Activated T-helper 1 cell treated with anti-CD3 and anti-CD28 coated beads, Interleukin-12 subunit alpha, Interleukin-12 subunit beta, Interleukin-2, Interleukin-4 antibody, amounts not matched to agents 30 ng/mL and 10 ng/mL and 1 ng/mL, durations not matched to agents 14 hours and 24 hours and 36 hours (primary cell): ENCODE measurements at places on chromosomes 5 and 9. TPM values are rescaled to one million over a fixed set of nuclear protein-coding genes. Genes with fewer than 3 reads are reported as not detected.

Gene PCDHGC5
- not detected in 2 replicates for total RNA-seq

- no peak for DNase-seq
- no peaks in the 10 kb centered on the region for H3K36me3 ChIP-seq
- H3K27me3 ChIP-seq: no peaks in the 10 kb centered on the region
- no peak overlapping the region for H3K4me3 ChIP-seq
- no peak overlapping the region for H3K27ac ChIP-seq
- peaks cover 14% of the 10 kb centered on the region for H3K4me1 ChIP-seq
These were observed 60.5 kb downstream of the BARX1 start for GRCh38 chr9:93894691-93895079.

Gene ENTPD2
- total RNA-seq: not detected in 2 replicates

DNA sequence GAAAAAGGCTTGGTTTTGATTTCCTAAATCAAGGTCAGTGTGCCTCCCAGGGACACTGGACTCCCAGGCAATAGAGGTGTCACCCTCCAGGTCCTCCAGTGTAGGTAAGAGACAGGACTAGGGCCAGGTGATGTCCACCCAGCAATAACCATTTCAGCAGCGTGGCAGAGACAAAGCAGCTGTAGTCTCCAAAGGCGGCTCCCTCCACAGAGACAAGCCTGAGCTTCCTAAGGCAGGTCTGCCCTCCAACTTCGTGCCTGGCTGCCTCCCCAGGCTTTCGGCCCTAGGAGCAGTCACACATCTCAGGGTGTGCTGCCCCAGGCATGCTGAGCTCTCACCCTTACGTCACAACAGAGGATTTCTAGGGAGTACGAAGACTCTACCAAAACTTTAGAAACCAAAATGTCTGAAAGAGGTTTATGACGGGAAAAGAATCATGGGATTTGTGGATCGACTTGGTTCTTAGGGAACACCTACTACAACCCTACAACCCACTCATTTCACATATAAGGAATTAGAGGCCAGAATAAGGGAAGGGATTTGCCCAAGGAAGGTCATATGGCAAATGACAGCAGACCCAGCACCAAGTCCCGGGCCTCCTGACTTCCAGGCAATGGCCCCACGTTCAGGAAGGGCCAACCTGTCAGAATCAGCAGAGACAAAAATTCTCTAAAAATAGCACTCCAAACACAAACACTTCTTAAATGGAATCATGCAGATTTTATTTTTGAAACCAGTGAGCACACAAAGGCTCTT lies 105.5 kb downstream of the KLHL3 start:
- H3K4me3 ChIP-seq: no peak overlapping the region
- no peaks in the 10 kb centered on the region for H3K4me1 ChIP-seq
- H3K36me3 ChIP-seq: no peaks in the 10 kb centered on the region
- DNase-seq: no peak
- H3K27ac ChIP-seq: no peak overlapping the region
- H3K27me3 ChIP-seq: no peaks in the 10 kb centered on the region

GRCh38 chr9:128409978-128410377 lies 10.7 kb upstream of the CERCAM start:
- peaks cover 37% of the 10 kb centered on the region for H3K27me3 ChIP-seq
- no peaks in the 10 kb centered on the region for H3K4me1 ChIP-seq
- no peak for DNase-seq
- H3K36me3 ChIP-seq: no peaks in the 10 kb centered on the region
- H3K27ac ChIP-seq: no peak overlapping the region

Gene FGFR4
- 1.2 and 1.4 TPM in 2 replicates for total RNA-seq

Gene PCDHA1
- total RNA-seq: not detected in 2 replicates

Gene LURAP1L
- not detected in 2 replicates for total RNA-seq

- no peak overlapping the region for H3K27ac ChIP-seq
- peaks cover 6% of the 10 kb centered on the region for H3K36me3 ChIP-seq
- H3K4me3 ChIP-seq: no peak overlapping the region
- no peak for DNase-seq
These were observed 98.2 kb downstream of the PCSK5 start for GRCh38 chr9:75988663-75989062.

DNA sequence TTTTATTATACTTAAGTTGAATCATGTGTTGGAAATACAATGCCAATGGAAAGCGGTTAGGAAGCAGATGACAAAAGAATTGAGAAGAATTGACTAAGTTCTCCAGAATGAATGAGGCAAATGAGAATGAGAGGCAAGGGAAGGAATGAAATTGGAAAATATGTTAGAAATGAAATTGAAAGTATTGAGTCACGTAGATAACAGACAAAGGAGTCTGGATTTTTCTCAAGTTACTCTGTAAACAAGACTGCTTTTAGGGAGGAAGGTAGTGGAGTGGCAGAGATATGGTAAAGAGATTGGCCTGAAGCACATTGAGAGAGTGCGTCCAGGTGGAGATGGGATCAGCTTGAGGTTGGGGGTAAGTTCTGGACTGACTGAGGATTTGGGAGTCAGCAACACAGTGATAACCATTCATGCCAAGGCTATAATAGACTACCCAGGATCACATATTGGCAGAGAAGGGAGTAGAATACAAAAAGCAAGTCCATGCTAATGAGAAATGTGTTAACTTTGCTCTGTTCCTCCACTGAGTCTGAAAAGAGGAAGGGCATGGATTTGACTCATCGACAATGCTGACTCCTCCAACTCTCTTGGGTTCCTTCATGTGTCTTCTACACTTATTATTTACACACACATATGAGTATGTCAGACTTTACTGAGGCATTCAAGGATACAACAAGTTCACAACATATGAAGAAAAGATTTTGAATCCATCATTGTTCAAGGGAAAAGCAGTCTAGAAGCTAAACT lies 814.2 kb upstream of the ZNF608 start:
- no peaks in the 10 kb centered on the region for H3K36me3 ChIP-seq
- no peaks in the 10 kb centered on the region for H3K4me1 ChIP-seq
- DNase-seq: no peak
- no peaks in the 10 kb centered on the region for H3K27me3 ChIP-seq
- no peak overlapping the region for H3K4me3 ChIP-seq
- H3K27ac ChIP-seq: no peak overlapping the region

DNA sequence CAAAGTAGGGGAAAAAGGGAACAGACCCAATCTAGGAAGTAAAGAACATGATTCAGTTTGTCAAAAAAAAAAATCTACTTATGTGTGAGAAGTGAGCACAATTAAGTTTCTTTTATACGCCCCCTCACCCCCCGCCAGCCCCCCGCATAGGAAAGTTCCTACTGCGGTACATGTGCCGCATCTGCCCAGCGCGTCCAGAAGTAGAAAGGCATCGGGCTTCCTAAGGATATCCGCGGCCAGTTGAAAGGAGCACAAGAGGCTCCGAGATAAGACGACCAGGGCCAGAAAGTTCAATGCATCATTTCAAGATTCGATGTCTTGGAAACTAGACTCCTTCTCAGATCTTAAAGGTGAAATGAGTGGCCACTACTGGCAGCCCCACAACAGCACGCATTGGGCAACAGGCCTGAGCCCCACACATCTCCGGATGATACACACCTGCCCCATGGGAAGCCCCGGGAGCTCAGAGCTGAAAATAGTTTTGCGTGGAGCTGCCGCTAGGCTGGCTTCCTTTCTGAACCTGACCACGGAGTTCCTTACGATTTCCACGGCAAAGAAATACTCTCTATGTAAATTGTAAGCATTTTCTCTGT lies 203.9 kb downstream of the RAB3C start:
- H3K4me3 ChIP-seq: no peak overlapping the region
- no peak overlapping the region for H3K27ac ChIP-seq
- H3K27me3 ChIP-seq: peaks cover 17% of the 10 kb centered on the region
- DNase-seq: no peak
- H3K4me1 ChIP-seq: no peaks in the 10 kb centered on the region
- H3K36me3 ChIP-seq: no peaks in the 10 kb centered on the region

GRCh38 chr5:97046270-97046982 lies 96.0 kb downstream of the LIX1 start:
- no peaks in the 10 kb centered on the region for H3K36me3 ChIP-seq
- peaks cover 7% of the 10 kb centered on the region for H3K27me3 ChIP-seq
- peaks cover 4% of the 10 kb centered on the region for H3K4me1 ChIP-seq
- H3K4me3 ChIP-seq: no peak overlapping the region

DNA sequence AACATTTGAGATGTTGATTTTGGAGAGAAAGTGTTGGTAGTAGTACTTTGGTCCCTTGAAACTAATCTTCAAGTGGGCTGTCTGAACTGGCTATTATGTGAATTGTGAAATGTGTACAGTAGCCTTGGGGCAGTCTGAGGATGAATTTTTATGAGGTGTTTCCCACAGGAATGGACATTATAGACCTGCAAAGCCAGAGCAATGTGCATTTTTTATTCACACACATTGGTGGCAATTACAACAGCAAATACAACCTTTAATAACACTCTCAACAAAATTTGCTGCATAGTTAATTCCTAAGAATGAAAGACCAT lies 147.0 kb downstream of the PAM start:
- peaks cover 7% of the 10 kb centered on the region for H3K36me3 ChIP-seq
- no peak overlapping the region for H3K27ac ChIP-seq
- H3K4me3 ChIP-seq: no peak overlapping the region
- H3K4me1 ChIP-seq: peaks cover 5% of the 10 kb centered on the region
- no peaks in the 10 kb centered on the region for H3K27me3 ChIP-seq
- DNase-seq: no peak

- H3K4me1 ChIP-seq: no peaks in the 10 kb centered on the region
- H3K27ac ChIP-seq: no peak overlapping the region
- no peak for DNase-seq
- H3K27me3 ChIP-seq: no peaks in the 10 kb centered on the region
These were observed 147.3 kb downstream of the ACTL7B start for GRCh38 chr9:108708448-108708847.

DNA sequence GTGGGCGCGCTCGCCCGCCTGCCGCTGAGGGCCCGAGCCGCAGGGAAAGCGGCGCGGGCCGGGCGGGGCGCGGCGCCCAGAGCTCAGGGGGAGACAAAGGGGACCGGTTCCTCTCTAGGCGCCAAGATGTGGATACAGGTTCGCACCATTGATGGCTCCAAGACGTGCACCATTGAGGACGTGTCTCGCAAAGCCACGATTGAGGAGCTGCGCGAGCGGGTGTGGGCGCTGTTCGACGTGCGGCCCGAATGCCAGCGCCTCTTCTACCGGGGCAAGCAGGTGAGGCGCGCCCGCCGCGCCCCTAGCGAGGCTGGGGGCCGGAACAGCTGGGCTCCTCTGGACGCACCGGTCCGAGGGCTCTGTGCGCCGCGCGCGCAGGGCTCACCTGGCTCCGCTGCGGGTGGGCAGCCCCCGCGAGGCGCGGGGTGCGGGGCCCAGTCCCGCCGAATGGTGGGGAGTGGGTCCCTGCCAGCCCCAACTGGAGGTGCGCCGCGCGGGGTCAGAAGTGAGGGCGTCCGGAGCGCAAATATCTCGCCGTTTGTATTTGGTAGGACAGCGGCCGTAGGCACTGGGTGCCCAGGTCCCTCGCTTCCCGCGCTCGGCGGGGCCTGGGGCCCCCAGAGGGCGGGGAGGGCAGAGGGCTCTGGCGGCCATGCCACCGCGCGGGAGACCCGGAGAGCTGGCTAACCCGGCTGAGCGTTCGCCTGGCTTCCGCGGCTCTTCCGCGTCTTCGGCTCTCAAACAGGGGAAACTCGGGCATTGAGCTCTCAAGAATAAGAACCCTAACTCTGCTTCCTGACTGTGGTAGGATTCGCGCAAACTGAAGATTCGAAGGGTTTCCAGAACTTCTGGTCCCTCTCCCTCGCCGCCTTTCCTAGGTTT lies 607 bp downstream of the UHRF2 start:
- peak overlapping the region; percentile 89 for H3K4me3 ChIP-seq
- H3K36me3 ChIP-seq: peaks cover 13% of the 10 kb centered on the region
- no peaks in the 10 kb centered on the region for H3K27me3 ChIP-seq
- DNase-seq: no peak
- H3K27ac ChIP-seq: peak overlapping the region; percentile 85

DNA sequence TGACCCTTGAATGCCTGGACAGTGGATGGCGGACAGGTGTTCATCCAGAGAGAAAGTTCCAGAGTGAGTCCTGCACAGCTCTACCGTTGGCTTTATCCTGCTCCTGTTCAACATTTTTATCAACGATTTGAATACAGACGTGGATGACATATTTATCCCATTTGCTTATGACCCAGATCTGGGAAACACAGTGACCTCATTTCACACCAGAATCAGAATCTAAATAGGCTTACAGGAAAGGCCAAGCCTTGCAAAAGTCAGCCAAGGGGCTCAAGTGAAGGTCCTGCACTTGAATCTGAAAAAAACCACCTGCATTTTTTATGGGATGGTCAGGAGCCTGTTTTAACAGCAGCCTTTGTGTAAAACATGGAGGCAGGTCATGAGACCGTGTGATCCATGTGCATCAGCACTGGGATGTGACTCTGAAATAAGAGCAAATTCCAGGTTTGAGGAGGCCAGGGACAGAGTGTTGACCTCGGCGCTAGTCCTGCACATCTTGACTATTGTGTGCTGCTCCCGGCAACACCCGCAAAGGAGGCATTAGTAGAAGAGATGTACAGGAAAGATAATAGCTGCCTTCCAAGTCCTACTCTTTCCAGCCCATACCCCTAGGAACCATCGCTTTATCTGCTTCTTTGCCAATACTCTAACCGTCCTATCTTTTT lies 18.5 kb downstream of the PDZD2 start:
- H3K27ac ChIP-seq: no peak overlapping the region
- no peak for DNase-seq
- no peak overlapping the region for H3K4me3 ChIP-seq
- no peaks in the 10 kb centered on the region for H3K4me1 ChIP-seq
- peaks cover 2% of the 10 kb centered on the region for H3K27me3 ChIP-seq
- no peaks in the 10 kb centered on the region for H3K36me3 ChIP-seq

Gene SOX30
- total RNA-seq: 0.12 and 0.29 TPM in 2 replicates

GRCh38 chr5:97243353-97243752 lies 60.3 kb upstream of the RIOK2 start:
- H3K4me3 ChIP-seq: no peak overlapping the region
- DNase-seq: no peak
- no peak overlapping the region for H3K27ac ChIP-seq
- H3K36me3 ChIP-seq: no peaks in the 10 kb centered on the region
- H3K27me3 ChIP-seq: peaks cover 1% of the 10 kb centered on the region

GRCh38 chr5:112109331-112110007 lies 309.6 kb downstream of the EPB41L4A start:
- H3K4me1 ChIP-seq: no peaks in the 10 kb centered on the region
- DNase-seq: no peak
- H3K4me3 ChIP-seq: no peak overlapping the region
- H3K27ac ChIP-seq: no peak overlapping the region

- no peaks in the 10 kb centered on the region for H3K27me3 ChIP-seq
- H3K27ac ChIP-seq: no peak overlapping the region
- no peak for DNase-seq
- no peak overlapping the region for H3K4me3 ChIP-seq
- H3K4me1 ChIP-seq: no peaks in the 10 kb centered on the region
These were observed 165.6 kb downstream of the DCP2 start for GRCh38 chr5:113142186-113142585.

- DNase-seq: no peak
- H3K27me3 ChIP-seq: peaks cover 29% of the 10 kb centered on the region
- peak overlapping the region; percentile 81 for H3K4me3 ChIP-seq
- peak overlapping the region; percentile 86 for H3K27ac ChIP-seq
- peaks cover 3% of the 10 kb centered on the region for H3K36me3 ChIP-seq
These were observed 22.8 kb downstream of the PTCH1 start for GRCh38 chr9:95494022-95494415.

DNA sequence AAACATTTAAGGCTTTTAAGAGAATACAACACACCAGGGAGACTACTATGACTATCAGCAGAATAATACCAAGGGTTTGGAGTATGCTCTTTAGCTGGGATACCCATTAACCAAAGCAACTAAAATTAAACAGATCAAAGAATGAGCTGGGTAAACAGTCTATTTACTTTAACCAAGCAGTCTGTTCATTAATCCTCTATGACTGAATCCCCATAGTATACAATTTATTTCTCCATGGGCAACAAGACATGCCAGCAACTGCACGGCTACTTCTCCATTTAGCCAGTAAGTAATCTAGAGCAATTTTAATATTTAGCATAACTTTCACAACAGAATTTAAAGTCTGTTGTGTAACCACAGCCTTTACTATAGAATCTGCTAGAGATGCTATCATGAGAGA lies 77.6 kb downstream of the CDO1 start:
- peaks cover 9% of the 10 kb centered on the region for H3K27me3 ChIP-seq
- no peak for DNase-seq
- no peak overlapping the region for H3K27ac ChIP-seq
- peaks cover 2% of the 10 kb centered on the region for H3K36me3 ChIP-seq
- no peak overlapping the region for H3K4me3 ChIP-seq
